Smooth muscle cell of trachea (primary cell): ENCODE measurements at places on chromosomes 1 and 21. TPM values are rescaled to one million over a fixed set of nuclear protein-coding genes. Genes with fewer than 3 reads are reported as not detected.

MYOG gene
- not detected in 2 replicates for total RNA-seq

SLC37A1 gene
- total RNA-seq: 2.3 and 2.6 TPM in 2 replicates

AMY1C gene
- total RNA-seq: not detected in 2 replicates

C8B gene
- not detected in 2 replicates for total RNA-seq

LAMC1 gene
- 539 and 796 TPM in 2 replicates for total RNA-seq

RO60 gene
- total RNA-seq: 112 and 149 TPM in 2 replicates

GUCA2A gene
- total RNA-seq: not detected in 2 replicates

AMY1B gene
- total RNA-seq: not detected in 2 replicates

LPAR3 gene
- 24.0 and 33.5 TPM in 2 replicates for total RNA-seq

DPH5 gene
- total RNA-seq: 31.4 and 35.6 TPM in 2 replicates

PLA2G2D gene
- total RNA-seq: not detected in 2 replicates

FAM167B gene
- 0.29 and 0.66 TPM in 2 replicates for total RNA-seq

CLK2 gene
- 30.4 and 38.4 TPM in 2 replicates for total RNA-seq

FCMR gene
- 0.29 TPM in 1 of 2 replicates, not detected in the other for total RNA-seq

SLC16A4 gene
- total RNA-seq: 44.7 and 53.7 TPM in 2 replicates
